GM23338 (cell line): ENCODE measurements at places on chromosomes 5 and 9.
A peak's percentile ranks its signal among the peaks of the same experiment; 100 is the strongest.

- peak; percentile 59 for DNase-seq
These were observed 438 bp downstream of the NSUN2 start for GRCh38 chr5:6632324-6632887.

- DNase-seq, result no peak
These were observed 74.3 kb upstream of the SSBP2 start for GRCh38 chr5:81825237-81825636.

- DNase-seq, result no peak
These were observed 133.7 kb upstream of the EDIL3 start for GRCh38 chr5:84518370-84518769.

- DNase-seq, result no peak
These were observed 521.3 kb upstream of the ZNF608 start for GRCh38 chr5:125267636-125268248.

DNA sequence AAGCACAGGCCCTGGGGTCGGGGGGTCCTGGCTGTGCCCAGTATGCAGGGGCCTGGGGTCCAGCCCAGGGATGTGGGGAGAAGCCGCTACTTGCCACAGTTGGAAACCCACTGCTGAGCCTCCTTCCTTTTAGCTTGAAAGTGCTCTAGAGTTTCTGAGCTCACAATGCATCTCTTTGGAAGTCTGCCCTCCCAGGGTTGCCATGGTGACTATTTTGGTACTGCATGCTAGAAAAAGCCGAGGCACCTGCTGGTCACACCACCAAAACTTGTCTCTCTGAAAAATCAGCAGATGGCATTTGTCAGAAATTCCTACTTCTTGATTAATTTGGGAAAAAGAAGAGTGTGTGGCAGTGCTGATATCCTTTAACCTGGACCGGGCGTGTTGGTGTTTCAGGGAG, 151.8 kb downstream of the SEC61B start:
- peak; percentile 36 for DNase-seq
